H54 (cell line): ENCODE measurements at places on chromosomes 12 and 14.

GRCh38 chr12:38638401-38638800 is 267.0 kb downstream of the CPNE8 start:
- no peak for DNase-seq

DNA sequence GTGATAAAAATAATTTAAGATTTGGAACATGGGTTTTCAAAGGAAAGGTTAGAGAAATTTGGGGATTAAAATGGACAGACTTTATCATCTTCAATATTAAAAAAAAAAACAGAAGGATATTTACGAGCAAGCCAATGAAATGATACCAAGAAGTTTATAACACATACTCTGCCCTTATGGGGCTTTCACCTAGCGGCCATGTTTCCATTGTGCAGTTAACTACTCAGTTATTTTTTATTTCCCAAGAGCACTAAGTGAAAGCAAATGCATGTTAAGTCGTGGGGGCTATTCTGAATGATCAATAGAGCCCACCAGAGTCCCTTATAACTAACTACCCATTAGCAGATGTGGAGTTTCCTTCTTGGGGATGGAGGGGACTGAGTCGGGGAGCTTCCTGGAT is 53.9 kb downstream of the ETV6 start:
- no peak for DNase-seq

GRCh38 chr14:76267322-76268046 is 108.5 kb upstream of the ESRRB start:
- DNase-seq, result no peak

GRCh38 chr14:92534932-92535643 is 21.5 kb downstream of the RIN3 start:
- DNase-seq, result no peak

DNA sequence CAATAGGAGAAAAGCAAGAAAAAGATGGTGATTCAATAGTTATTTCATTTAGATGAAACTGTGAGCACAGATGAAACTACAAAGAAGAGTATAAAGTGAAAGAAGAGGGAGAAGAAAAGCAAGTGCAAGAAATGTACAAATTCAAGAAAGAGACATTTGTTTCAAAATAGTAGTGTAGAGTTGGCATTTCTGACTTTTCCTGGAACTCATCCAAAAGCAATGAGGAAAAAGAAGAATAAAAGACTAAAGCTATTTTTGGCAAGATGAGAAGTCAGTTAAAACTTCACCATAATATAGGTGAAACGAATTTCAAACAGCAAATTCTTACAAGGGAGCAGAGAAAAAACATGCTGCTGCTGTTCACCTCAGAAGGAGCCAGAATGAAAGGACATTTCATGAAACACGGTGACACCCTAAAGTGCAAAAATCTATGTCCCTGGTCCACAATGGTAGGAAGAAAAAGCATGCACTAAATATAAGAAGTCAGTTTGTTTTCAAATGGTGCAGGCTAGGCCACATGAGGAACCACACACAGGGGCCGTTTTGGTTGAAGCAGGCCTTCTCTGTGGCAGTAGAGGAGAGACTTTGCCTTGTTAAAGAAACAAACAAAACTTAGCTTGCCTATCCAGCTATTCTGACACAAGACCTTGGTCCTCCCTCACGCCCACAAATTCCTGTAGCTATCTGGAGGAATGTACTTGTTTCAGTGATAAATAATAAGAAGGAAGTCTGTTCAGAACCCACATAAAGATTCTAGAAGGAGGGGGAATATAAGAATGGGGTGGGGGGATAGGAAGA is 11.1 kb upstream of the CMAS start:
- DNase-seq, result no peak

GRCh38 chr14:51733147-51733546 is 81.4 kb downstream of the FRMD6 start:
- no peak for DNase-seq

DNA sequence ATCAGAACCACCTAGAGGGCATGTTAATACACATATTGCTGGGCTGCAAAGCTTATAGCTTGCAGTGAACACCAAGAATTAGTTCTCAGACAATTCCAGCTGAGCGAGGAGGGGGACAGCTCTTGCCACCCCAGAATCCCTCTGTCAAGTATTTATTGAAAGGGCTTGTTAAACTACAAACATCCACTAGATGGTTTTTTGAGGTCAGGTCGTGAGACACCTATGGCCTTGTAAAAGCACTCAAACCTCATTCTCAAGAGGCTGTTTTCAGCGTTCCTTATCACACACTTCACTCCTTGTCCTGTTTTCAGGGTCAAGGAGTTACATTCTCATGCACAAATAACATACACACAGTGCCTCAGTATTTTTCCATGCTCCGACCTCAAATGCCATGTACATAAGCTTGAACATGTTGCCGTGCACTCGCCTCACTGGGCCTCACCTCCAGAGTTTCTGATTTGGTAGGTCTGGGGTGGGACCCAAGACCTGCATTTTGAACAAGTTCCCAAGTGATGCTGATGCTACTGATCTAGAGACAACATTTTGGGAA is 98.8 kb upstream of the PTPRR start:
- DNase-seq, result no peak

DNA sequence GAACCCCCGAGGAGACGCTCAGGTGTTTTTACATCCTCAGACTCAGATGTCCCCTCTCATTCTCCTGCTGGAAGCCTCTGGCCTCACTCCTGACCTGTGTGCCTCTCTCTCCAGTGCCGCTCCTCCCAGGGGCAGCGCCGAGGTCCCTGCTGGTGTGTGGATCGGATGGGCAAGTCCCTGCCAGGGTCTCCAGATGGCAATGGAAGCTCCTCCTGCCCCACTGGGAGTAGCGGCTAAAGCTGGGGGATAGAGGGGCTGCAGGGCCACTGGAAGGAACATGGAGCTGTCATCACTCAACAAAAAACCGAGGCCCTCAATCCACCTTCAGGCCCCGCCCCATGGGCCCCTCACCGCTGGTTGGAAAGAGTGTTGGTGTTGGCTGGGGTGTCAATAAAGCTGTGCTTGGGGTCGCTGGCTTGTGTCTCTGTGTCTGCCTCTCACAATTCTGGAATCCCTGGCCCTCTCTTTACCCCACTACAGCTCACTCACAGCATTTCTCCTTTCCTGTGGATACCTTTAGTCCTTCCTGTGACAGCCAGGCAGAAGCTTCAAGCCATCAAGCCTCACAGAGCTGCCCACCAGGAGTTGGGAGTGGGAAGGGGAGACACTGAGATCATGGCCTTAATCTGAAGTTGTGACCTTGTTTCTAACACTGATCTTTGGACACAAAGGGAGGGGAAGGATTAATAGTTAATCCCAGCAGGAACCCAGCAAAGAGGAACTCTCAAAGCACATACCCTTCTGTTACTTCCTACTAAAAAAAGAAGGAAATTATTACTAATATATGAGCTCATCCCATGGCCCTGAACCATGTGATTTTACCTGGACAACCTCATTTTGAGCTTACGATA is 1.1 kb upstream of the SOAT2 start:
- DNase-seq, result no peak

DNA sequence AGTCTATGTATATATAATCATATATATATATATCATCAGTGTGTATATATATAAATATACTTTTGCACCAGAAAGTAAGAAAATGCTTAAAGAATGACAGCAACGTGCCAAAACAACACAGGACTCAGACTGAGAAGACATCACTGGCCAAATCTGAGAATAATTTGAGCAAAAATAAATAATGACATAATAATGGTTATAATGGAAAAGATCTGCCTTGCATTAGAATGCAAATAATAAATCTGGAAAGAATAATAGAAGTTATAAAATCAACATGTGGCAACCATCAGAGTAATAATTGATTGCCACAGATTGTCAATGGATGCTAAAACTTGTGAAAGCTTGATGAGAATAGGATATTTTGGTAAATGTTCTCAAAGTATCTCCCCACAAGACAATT is 61.5 kb upstream of the PLEKHG7 start:
- DNase-seq, result no peak

GRCh38 chr12:26469421-26470180 is 274.2 kb downstream of the SSPN start:
- no peak for DNase-seq

DNA sequence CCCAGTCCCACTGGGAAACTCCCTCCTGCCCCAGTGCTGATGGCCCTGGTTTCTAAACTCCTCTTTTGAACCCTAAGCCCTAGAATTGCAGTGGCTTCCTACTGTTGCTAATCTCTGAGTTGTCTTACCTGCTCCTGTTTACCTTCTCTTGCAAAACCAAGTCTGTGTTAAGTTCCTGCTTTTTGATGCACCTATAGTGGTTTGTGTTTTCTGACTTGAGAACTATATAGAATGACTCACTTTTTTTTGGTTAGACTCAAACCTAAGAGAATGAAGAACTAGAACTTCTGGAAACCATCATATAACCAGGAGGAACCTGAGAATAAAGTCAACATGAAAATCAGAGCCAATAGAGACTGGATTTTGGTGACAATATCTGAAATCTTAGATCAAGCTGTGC is 5.5 kb upstream of the GAS2L3 start:
- no peak for DNase-seq

GRCh38 chr14:89427426-89428172 is 10.6 kb upstream of the FOXN3 start:
- DNase-seq, result no peak

- DNase-seq, result no peak
Measured at GRCh38 chr12:92583910-92584309, 118.9 kb upstream of the PLEKHG7 start.

- DNase-seq, result no peak
Measured at GRCh38 chr12:115146453-115146852, 462.5 kb upstream of the TBX3 start.

DNA sequence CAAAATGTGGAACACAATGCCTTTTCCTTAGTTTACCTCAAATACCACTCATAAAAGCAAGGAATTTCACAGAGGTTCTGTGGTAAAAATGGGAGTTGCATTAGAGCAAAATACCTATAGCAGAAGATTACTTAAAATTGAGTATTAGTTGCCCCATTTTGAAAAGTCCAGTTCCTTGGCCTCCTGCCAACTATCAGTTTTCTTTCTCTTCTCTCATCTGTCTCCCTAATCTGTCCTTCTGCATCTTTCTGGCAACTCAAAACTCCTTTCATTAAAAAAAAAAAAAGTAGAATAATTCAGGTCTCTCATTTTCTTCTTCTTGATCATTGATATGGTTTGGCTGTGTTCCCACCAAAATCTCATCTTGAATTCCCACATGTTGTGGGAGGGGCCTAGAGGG is 127.3 kb downstream of the ATP23 start:
- DNase-seq, result no peak

DNA sequence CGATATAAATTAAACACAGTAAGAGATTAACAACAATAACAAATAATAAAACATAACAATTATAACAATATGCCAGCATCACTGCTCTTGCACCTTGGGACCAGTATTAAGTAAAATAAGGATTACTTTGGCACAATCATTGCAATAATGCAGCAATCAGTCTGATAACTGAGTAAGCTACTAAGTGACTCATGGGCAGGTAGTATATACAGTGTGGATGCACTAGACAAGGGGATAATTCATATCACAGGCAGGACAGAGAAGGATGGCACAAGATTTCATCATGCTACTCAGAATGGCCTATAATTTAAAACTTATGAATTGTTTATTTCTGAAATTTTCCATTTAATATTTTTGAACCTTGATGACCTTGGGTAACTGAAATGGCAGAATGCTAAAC is 290.7 kb downstream of the ALG10B start:
- no peak for DNase-seq

GRCh38 chr14:103296007-103296406 is 38.0 kb upstream of the EIF5 start:
- no peak for DNase-seq

DNA sequence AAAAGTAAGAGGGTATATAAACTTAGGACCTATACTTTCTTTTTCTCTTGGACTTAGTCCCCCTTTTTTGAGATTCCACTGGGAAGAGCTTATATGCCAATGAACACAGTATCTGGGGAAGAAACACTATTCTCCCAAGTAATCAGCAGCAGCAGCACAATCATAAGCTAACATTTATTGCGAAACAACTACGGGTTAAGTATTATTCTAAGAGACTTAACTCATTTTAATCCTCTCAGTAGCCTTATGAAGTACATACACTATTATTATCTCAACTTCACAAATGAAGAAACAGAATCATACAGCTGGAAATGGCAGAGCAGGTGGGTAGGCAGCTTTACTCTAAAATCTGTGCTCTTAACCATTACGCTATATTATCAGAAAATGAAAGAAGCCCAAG is 27.9 kb downstream of the BAZ2A start:
- DNase-seq, result no peak

DNA sequence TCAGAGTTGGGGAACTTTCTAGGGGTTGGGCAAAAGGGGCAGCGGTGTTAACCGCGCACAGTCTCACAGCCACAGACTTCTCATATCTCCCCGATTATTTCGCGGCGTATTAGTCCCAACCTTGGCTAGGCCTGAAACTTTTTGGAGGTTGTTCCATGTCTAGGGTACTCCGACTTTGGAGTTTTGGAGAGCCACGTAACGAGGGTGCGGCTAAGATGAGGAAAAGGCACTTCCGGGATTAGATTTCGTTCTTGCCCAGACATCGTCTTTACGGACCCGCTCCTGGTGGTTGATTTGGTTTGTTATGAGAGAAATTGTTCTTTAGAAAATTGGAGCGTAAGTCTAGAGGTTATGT is 513 bp downstream of the CCNK start:
- DNase-seq, result no peak

DNA sequence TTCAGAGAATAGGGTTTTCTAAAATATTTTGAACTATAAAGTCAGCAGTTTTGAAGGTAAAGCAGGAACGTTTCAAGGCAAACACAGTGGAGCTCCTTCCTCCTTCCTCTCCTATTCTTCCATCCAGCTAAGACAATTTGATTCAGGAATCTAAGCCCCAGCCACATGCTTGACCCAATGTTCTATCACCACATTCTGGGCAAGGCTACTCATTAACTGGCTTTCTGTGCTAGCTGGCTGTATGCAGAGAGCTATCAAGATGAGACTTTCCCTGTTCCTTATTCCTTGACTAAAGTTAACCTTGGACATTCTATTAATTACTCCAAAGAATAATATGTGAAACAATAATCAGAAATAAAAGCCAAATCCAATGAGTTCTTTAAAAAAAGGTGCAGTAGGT is 266.9 kb downstream of the NOVA1 start:
- DNase-seq, result no peak

DNA sequence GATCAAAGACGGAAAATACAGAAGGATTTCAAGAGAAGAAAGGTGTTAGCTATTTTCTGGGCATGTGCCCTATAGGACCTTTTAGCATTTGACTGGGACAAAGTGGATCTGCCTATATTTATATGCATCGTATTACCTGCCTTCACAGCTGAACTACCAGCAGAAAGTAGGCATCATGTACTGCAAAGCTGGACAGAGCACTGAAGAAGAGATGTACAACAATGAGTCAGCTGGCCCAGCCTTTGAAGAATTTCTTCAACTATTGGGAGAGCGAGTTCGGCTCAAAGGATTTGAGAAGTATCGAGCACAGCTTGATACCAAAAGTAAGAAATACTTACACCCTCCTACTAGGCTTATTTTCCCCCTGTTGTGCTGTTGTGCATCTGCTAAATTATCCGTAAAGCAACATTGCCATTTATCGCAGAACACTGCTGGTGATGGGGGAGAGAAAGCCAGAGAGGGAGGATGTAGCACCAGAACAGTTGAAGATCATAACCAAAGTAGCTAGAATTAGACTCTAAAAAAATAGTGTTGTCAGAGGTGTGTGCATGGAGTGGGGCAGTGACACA is 282.0 kb upstream of the RGS6 start:
- DNase-seq, result no peak
